Adrenal gland (tissue), 19 donors: ENCODE measurements at places on chromosomes 5 and 9.

- no peak for DNase-seq
Measured at GRCh38 chr9:90307891-90308290, 334.7 kb downstream of the DIRAS2 start.

- no peak for DNase-seq
Measured at GRCh38 chr9:10793306-10793705, 180.5 kb upstream of the PTPRD start.

DNA sequence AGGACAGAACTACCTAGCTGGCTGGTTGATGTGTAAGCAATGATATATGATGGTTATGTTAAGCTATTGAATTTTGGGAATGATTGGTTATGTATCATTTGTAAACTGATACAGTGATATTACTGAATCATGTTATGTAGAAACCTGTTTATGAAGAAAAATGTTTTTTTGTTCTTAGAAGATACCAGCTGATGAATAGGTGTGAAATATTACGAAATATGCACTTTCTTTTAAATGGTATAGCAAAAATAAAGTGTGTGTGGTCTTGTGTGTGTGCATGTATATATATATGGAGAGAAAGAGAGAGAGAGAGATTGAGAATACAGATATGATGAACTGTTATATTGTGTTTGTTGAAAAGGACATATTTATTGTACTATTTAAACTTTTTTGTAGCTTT lies 164.1 kb downstream of the WDR70 start:
- no peak for DNase-seq

- DNase-seq: no peak
Measured at GRCh38 chr5:159911349-159911748, 4.9 kb upstream of the ADRA1B start.

DNA sequence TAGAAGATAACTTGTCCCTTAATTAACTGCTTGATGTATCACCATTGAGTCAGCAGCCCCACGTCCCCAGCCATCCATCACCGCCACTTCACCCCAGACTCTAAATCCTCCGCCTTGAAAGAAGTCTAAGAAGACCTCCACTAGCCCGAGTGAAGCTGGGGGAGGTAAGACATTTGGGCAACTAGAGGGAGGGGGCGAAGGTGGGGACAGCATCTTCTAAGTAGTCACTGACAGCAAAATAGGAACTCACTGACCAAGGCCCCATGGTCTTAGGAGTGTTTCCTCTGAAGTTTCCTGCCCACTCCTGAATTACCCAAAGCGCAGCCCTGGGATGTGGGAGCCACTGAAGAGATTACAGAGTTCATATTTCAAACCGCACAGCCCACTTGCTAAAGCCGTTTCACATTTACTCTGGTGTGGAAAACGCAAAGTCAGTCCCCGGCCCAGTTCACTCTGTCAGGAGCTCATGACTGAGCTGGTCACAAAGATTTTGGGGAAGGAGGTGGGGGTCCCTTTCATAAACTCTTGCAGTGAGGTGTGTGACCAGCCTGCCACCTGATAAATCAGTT lies 107.4 kb downstream of the LHFPL2 start:
- DNase-seq: no peak

- no peak for DNase-seq
Measured at GRCh38 chr5:7208938-7209337, 187.0 kb upstream of the ADCY2 start.

- DNase-seq: no peak
Measured at GRCh38 chr9:137221506-137222111, 431 bp downstream of the RNF208 start.

GRCh38 chr5:34743878-34744277 lies 87.8 kb downstream of the RAI14 start:
- no peak for DNase-seq

- DNase-seq: no peak
Measured at GRCh38 chr9:119137479-119137878, 231.8 kb downstream of the BRINP1 start.

GRCh38 chr5:61306531-61307131 lies 25.4 kb upstream of the ZSWIM6 start:
- no peak for DNase-seq

GRCh38 chr5:8726383-8727036 lies 819.4 kb downstream of the SEMA5A start:
- no peak for DNase-seq

GRCh38 chr9:6787793-6788161 lies 30.0 kb downstream of the KDM4C start:
- no peak for DNase-seq
